Fibroblast of skin of left biceps (primary cell): ENCODE measurements at places on chromosomes 11 and 22.
A peak's percentile ranks its signal among the peaks of the same experiment; 100 is the strongest.

- no peak for DNase-seq
Measured at GRCh38 chr11:2943711-2944118, 14.5 kb upstream of the PHLDA2 start.

- DNase-seq = no peak
Measured at GRCh38 chr11:33558097-33558496, 142.5 kb downstream of the C11orf91 start.

- DNase-seq = no peak
Measured at GRCh38 chr11:100066399-100066798, 620.7 kb upstream of the ARHGAP42 start.

GRCh38 chr22:23889620-23890019, 4.6 kb upstream of the MIF start:
- no peak for DNase-seq

DNA sequence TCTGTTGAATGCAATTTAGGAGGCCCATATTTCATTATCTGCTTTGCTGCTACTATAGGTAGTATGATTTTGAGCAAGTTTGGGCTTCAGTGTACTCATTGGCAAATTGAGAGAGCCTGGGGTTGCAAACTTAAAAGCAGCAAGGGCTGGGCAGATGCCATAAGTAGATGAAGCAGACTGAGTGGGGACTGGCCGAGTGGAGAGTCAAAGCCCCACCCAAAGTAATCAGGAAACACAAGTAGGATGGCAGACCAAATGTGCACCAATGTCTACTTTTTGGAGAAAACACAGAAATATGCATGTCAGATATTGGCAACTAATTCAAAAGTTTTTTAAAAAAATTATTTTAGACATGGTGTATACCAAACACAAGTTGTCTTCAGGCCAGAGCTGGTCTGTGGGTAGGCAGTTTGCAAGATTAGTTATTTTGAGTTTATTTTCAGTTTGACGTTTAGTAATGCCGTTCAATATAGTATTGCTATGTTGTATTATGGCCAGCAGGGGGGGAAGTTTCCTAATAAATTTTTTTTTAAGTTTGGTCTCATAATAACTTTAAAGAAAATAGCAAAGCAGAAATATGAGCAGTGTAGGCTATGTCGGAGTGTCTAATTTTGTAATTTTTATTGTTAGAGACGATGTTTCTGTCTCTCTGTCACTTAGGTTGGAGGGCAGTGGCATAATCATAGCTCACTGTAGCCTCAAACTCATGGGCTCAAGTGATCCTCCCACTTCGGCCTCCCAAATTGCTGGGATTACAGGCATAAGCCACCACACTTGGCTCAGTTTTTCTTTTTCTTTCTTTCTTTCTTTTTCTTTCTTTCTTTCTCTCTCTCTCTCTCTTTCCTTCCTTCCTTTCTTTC, 105.1 kb downstream of the HIPK3 start:
- DNase-seq = peak; percentile 21

DNA sequence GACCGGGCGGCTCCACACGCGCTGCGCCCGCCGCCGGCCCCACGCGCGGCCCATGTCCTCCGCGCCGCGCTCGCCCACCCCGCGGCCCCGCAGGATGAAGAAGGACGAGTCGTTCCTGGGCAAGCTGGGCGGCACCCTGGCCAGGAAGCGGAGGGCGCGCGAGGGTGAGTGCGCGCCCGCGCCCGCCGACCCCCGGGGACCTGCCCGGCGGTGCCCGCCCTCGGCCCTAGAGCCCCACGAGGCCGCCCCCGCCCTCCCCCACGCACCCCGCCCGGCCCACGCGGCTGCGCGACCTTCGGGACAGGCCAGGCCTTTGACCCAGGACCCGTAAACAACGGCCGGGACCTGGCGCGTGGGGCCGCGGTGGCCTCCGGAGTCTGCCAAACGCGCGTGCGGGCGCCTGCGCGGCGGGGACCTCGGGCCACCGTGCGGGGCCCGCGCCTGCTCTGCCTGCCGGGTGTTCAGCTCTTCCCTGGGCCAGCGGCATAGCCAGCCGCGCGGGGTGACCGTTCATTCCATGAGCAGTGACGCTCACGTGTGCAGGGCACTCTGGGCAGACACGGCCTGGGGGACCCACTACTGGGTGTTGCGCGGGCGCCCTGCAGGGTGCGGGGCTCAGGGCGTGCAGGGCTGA, at the start of gene PARVB:
Gene PARVB (plus strand): TSS at position 15 of the 634 bp plus-strand sequence. CDS start 38 bp downstream, at position 53.
- DNase-seq = no peak

DNA sequence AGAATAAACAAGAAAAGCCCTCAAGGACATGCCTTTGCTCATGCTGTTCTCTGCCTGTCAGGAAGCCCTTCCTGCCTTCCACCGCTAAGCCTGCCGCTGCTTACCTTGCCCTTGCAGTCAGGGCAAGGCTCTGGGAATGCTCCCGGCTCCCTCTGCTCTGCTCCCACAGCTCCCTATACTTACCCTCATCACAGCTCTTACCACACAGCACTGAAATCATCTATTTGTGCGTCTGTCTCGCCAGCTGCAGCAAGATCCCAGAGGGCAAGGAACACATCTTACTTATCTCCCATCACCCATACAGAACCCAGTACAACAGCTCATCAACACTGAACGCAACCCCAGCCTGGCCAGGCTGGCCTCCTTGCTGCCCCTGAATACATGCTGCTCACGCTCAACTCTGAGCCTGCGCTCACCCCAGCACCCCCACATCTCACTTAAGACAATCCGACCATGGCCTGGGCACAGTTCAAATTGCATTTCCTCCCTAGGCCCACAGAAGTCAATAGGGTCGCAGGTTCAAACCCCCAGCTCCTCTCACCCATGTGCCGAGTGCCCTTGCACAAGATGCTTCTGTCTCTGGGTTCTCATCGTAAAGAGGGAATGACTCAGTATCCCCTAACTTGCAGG, 161.8 kb downstream of the IGLL1 start:
- no peak for DNase-seq

DNA sequence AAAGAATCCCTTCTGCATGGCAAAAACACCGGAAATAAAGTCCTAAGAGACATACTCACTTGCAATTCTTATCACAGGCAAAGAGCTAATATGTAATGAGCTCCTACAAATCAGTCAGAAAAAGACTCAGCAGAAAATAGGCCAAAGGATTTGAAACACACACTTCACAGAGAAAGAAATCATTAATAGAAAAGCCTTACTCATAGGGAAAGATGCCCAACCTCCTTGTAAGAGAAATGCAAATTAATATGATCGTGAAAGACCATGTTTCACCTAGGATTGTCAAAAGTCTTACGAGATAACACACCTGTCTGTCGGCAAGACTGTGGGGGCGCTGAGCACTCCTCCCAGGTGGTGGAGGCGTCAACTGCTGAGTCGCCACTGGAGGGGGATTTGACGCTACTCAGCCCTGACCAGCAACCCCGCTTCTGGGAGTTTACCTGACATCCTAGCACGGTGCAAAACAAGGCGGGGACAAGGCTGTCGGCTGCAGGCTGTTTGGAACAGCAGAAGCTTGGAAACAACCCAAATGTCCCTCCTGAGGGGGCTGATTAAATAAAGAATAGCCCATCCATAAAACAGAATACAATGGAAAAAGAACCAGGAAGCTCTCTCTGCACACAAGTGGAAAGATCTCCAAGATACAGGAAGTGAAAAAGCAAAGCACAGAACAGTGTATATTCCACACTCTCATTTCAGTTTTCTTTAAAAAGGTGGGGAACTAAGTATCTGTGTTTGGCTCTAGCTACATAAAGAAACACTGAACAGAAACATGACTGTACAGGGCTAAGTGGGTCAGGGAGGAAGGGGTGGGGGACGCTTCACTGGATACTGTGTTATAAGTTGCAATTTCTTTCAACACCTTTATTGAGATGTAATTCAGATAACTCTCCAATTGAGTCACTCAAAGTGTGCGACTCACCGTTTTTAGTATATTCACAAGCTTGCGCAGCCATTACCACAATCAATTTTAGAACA, 11.5 kb downstream of the CSNK1E start:
- no peak for DNase-seq

DNA sequence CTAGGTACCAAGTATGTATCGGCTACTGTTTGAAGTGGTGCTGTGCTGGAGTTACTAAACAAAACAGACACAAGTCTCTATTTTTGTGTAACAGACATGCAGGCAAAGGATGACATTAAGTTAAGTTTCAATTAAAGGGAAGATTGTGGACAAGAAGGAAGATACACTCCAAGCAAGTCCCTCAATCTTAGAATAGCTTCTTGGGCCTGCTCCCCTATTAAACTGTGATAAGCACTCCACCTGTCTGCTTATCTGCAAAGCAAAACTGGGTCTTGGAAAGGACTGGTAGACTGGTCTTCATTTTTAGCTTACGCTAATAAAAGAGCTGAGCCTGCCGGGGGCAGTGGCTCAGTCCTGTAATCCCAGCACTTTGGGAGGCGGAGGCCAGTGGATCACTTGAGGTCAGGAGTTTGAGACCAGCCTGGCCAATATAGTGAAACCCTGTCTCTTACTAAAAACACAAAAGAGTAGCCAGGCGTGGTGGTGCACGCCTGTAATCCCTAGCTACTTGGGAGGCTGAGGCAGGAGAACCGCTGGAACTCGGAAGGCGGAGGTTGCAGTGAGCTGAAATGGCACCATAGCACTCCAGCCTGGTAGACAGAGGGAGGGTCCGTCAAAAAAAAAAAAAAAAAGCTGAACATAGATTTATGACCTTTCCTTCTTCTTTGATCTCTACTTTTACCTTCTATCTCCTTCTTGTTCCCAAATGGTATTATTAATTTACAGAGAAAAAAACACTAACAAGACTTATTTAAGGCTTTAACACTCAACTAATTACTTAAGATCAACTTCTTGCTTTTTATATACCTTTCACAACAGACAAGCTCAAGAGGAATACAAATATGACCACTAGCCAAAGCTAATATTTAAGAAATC, 4.1 kb downstream of the DDX17 start:
- no peak for DNase-seq

GRCh38 chr22:32994041-32994830, 63.9 kb downstream of the SYN3 start:
- no peak for DNase-seq

DNA sequence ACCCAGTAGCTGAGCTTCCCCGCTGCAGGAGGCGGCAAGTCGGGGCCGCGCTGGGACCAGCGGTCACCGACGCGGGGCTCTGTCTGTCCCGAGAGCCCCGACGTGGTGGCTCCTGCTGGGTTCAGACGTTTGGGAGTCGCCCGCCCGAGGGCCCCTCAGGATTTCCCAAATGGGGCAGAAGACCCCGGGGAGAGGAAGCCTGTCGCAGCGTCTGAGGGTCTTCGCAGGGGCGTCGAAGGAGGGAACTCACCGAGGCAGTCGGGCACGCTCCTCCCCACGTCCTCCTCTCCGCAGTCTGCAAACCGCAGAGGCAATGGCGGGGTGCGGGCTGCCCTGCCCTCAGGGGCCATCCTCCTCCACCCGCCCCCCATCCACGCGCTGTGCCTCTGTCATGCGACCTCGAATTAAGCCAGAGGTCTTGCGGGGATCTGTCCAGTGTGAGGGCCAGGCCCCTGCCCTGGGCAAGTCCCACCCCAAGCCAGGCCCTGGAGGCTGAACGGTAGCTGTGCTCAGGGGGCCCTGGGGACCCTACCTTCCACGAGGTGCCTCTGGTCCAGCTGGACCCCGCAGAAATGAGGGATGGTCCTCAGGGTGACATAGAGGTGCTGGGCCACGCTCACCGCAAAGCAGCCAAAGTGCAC, 12.5 kb downstream of the IL17REL start:
- no peak for DNase-seq

- peak; percentile 48 for DNase-seq
Measured at GRCh38 chr22:26321469-26321913, 107.6 kb upstream of the ASPHD2 start.

DNA sequence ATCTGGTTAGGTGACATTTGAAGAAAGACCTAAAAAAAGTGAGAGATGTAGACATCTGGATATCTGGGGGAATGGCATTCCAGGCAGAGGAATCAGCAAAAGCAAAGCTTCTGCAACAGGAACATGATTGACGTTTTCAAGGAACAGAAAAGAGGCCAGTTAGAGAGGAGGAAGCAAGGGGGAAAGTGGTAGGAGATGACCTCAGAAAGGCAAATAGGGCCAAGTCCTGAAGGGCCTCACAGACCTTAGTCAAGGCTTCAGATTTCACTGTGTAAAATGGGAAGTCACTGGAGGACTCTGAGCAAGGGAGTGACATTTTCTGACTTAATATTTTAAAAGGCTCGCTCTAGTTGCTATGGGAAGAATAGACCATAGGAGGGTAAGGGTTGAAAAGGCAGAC, 9.7 kb downstream of the DEUP1 start:
- no peak for DNase-seq

- no peak for DNase-seq
Measured at GRCh38 chr11:44606472-44606871, 41.0 kb downstream of the CD82 start.

DNA sequence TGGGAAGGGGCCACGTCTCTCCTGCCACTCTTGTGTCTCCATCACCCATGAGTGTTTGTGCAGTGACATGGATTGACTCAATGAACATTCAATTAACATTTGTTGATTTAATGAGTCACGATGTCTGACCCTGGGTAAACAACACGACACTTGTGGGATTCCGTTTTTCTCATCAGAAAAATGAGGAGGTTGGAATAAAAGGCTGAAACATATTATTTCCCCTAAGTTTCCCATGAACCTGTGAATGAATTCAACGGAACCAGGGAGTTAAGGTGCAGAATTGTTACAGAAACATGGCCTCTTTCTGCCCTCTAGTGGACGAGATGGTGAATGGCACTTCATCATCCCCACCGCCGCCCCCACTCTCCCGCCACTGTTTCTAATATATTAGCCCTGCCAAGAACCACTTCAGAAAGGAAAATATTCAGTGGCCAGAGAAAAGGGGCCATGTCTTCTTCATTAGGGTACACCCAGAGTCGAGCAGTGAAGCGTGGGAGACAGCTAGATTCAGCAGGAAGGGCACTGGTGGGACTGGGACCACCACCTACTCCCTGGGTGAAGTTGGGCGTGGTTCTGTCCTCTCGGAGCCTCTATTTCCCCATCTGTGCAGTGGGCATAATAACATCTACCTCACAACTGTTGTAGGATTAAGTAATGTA, 46.3 kb upstream of the SYT13 start:
- DNase-seq = no peak

- no peak for DNase-seq
Measured at GRCh38 chr11:17354601-17354991, 3.0 kb downstream of the NCR3LG1 start.
